ENCODE measurements at places on chromosomes 6 and 20.
A peak's percentile ranks its signal among the peaks of the same experiment; 100 is the strongest.

GRCh38 chr20:63521602-63522001, 1.0 kb downstream of the PPDPF start:
- no peak for DNase-seq

- no peak for DNase-seq
Measured at GRCh38 chr6:71299541-71300470, 11.2 kb downstream of the OGFRL1 start.

- no peak for DNase-seq
Measured at GRCh38 chr20:23147964-23148730, 62.0 kb upstream of the CD93 start.

GRCh38 chr20:409697-410559, 1.8 kb downstream of the RBCK1 start:
- no peak for DNase-seq

GRCh38 chr20:39853636-39854035, 835.4 kb downstream of the MAFB start:
- no peak for DNase-seq

GRCh38 chr20:37165031-37165430, 14.1 kb upstream of the RPN2 start:
- DNase-seq, result no peak

DNA sequence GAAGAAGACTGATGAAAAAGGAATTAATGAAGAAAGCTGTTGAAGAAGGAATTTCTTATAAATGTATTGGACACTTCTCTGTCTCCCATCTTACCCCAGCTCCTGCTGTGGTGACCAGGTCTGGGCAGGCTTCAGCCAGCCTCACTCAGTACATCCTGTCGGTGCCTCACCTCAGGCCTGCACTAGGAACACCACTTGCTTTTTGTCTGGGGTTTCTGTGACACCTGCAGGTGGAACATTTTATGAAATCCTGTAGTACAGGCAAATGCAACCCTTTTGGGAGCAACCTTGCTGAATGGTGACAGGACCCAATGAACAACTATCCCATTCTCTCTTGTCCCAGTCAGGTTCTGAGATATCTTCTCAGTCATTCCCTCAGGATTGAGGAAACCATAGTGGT, 129.7 kb downstream of the PRDM13 start:
- DNase-seq, result no peak

- DNase-seq, result no peak
Measured at GRCh38 chr6:5909721-5910120, 97.0 kb downstream of the NRN1 start.

DNA sequence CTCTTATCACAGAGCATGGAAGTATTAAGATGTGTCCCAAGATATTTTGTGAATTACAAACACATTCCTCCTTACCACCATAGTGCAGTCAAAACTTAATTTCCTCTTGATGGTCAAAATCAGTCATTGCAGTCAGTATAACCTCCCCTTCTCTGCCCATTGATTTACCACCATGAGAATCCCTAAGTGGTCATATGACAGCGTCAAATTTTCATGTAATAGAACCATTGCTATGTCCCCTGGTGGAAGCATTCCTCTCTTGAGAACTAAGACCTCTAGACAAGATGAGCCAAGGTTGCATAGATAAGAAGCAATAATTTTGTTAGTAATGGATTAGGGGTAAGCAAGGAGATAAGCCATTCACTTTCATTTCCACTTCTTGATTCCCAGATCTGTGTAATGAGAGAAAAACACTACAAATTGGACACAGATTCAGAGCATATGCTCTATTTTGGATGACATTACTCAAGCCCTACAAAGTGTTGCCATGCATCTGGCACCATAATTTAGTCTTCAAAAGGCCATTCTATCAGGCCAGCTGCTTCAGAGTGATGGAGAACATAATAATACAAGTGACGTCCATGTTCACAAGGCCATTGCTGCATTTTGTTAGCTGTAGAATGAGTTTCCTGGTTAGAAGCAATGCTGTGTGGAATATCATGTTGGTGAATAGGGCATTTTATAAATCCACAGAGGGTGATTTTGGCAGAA, 49.6 kb upstream of the PDE7B start:
- DNase-seq, result no peak

- DNase-seq, result no peak
Measured at GRCh38 chr20:4300921-4301320, 285.6 kb upstream of the RNF24 start.

GRCh38 chr20:36542516-36543183, 1.3 kb downstream of the MYL9 start:
- DNase-seq, result no peak

DNA sequence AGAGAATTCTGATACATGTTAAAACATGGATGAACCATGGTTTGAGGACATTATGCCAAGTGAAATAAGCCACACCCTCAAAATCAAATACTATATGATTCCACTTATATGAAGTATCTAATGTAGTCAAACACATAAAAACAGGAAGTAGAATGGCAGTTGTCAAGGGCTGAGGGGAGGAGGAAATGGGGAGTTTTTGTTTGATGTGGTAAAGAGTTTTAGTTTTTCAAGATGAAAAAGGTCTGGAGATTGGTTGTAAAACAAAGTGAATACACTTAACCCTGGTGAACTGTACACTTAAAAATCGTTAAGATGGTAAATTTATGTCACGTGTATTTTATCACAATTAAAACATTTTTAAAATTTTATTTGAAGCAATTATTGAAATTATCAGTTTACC, 127.4 kb upstream of the GRIK2 start:
- DNase-seq, result no peak

GRCh38 chr20:49310705-49311104, 32.8 kb upstream of the ZNFX1 start:
- no peak for DNase-seq

GRCh38 chr20:59818911-59819310, 114.5 kb downstream of the SYCP2 start:
- no peak for DNase-seq

DNA sequence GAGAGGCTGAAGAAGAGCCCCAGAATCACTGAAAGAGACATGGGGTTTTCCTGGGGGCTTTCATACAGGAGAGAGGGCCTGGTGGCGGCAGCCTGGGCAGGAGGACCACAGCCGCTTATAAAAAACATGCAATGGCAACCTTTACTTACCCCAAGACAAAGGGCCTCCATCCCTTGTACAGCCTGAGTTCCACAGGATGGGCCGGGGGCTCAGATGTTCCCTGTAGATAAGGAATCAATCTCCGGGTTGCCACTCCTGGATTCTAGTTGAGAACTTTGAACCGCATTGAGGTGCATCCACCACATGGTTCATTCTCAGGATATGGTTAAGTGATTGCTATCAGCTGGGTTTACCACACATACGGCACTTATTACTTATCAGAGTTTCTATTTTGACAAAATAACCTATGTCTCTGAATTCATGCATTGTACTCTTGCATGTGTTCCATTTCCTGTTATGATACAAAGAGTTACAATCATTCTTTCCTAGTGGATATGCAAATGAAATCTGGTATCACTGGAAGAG, 677.6 kb downstream of the KIF16B start:
- no peak for DNase-seq

- DNase-seq, result no peak
Measured at GRCh38 chr6:28330041-28330440, 5.9 kb downstream of the ZSCAN31 start.

DNA sequence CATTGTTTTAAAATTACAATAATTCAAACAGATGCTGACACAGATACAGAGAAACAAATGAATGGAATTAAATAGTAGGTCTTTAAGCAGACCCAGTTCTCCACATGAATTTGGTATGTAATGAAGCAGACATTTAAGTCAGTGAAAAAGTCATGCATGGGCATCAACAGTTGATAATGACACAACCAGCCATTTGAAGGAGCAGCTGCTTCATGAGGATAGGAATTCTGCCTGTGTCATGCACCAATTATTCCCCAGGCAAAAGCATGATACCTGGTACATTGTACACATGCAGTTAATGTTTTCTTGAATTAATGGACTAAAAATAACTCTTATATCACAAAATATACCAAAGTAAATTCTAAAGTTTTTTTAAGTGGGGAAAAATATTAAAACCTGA, 11.2 kb upstream of the HEY2 start:
- no peak for DNase-seq

- DNase-seq, result no peak
Measured at GRCh38 chr6:123640567-123641187, 3.9 kb upstream of the TRDN start.

- DNase-seq, result no peak
Measured at GRCh38 chr20:17710379-17711266, 10.9 kb downstream of the BANF2 start.

DNA sequence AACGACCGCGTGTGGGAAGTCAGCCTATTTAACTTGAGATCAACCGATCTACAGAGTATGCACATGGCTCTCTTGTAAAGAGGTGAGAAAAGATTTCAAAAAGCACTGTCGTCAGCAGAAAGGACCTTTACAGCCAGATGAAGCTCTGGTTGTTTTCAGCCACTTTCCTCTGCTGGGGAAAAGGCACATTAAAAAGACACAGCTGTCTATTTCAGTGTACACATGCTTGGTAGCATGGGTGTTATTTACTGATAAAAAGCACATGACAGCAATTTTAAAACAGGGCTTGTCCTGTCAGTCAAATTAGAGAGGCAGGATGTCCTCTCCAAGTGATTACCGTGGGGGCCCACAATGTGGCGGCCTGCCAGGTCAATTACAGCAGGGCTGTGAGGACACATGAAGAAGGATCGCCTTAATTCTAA, 188.9 kb downstream of the PRKN start:
- peak; percentile 93 for DNase-seq

DNA sequence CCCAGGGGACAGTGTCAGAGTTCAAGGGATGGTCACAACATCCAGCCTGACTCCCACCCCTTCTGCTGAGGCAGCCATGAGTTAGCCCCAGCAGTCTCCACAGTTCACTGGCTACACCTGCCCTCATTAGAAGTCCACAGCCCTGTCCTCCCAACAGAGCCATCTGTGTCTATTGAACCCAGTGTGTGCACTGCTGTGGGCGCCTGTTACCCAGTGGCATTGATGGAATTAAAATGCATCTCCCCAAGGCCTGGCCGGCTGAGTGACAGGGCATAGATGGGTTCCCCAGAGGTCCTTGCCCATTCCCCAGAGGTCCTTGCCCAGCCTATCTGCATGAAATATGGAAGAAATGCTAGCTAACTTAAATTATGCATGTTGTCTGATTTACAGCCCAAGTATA, 73.3 kb downstream of the PCSK2 start:
- no peak for DNase-seq

DNA sequence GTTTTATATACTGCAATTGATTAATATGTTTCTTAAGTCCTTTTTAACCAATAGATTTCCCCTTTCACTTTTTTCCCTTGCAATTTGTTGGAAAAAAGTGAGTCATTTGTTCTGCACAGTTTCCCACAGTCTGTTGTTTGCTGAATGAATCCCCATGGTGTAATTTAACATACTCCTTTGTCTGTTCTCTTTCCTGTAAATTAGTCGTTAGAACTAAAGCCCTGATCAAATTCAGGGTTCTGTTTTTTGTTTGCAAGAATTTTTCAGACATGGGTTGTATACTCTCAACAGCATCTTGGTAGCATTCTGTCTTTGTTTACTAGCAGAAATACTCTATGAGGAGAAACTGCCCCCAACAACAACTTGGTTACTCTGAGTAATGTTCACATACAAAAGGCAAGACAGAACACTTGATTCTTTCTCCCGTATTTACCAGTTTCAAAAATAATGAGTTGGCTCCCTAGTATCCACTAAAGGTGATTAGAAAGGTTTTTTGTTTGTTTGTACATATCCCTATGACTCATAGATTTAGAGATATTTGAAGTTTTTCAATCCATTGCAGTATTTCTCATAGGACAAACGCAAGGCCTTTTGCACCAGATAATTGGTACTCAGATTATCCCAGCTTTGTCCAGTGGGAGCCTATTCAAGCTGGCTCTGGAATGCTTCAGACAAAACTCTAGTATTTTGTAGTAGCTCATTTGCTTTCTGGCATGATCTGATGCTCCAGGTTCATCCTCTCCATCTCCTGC, 16.5 kb downstream of the BLOC1S5 start:
- no peak for DNase-seq

DNA sequence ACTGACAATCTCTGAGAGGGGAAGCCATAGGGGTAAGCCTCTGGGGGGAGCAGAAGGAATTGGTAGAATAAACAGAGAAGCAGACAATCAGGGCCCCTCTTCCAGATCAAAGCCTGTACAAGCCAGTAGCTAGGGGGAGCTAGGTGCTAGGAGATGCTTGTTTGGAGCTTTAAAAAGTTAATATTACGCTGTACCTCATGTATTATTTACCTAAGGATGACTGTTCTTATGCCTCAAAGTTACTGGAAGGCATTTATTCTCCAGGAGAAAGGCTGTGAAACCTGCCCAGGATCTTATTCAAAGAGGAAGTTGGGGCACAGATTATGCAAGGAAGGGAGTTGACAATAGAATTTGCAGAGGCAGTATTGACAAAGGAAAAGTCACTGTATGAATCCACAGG, 111.8 kb upstream of the SLC35F1 start:
- no peak for DNase-seq

DNA sequence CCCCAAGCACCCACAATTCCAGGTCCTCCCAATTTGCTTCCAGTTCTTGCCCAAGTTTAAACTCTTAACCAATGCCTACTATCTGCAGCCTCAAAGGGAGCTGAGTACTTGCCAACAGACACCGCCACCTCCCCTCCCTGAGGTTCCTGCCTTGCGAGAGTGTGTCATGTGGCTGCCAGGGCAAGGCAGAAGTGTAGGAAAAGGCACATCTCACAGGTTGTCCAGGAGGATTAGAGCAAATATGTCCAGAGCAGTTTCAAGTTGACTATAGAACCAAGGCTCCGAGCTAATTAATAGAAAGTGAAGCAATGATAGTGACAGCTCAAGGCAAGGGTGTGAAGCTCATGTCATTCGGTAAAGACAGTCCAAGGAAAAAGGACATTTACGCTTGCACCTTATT, 127.8 kb downstream of the ATXN1 start:
- no peak for DNase-seq

GRCh38 chr6:42446370-42446769, 5.4 kb downstream of the TRERF1 start:
- DNase-seq, result no peak

DNA sequence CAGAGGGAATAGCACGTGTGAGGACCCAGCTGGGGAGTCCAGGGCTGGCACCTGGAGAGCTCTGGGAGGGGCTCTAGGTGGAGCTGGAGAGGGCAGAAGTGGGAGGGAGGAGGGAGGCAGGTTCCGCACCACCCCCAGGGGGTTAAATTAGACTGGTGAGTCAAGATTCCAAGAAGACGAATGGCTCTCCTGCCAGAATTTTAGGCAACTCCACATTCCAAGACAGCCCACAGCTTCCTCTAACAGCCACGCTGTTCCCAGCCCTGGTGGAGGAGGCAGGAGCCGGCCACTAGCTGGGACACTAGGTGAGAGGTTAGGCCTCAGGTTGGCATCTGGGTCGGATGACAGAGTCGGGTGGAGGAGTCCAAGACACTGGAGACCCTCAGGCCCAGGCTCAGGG, 60.2 kb downstream of the TFAP2C start:
- DNase-seq, result no peak

- DNase-seq, result no peak
Measured at GRCh38 chr6:127457456-127458064, 1.6 kb downstream of the KIAA0408 start.

DNA sequence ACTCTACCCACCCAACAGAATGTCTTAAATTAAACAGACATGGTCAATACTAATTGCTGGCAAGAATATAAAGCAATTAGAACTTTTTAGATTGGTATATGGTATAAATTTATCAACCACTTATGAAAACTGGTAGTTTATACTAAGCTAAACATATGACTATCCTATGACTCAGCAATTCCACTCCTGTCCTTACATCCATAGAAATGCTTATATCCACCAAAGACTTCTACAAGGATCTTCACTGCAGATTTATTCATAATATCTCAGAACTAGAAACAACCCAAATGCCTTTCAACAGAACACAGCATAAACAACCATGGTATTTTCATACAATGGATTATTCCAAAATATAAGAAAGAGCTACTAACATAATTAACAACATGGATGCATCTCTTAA, 4.6 kb downstream of the ZNF184 start:
- DNase-seq, result no peak
